Iris pigment epithelial cell (primary cell): ENCODE measurements at places on chromosomes 7 and 10.
A peak's percentile ranks its signal among the peaks of the same experiment; 100 is the strongest.

DNA sequence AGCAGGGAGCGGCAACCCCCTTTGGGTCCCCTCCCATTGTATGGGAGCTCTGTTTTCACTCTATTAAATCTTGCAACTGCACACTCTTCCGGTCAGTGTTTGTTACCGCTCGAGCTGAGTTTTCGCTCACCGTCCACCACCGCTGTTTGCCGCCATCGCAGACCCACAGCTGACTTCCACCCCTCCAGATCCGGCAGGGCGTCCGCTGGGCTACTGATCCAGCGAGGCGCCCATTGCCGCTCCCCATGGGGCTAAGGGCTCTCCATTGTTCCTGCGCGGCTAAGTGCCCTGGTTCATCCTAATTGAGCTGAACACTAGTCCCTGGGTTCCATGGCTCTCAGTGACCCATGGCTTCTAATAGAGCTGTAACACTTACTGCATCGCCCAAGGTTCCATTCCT, 115.6 kb upstream of the AUTS2 start:
- DNase-seq = no peak

DNA sequence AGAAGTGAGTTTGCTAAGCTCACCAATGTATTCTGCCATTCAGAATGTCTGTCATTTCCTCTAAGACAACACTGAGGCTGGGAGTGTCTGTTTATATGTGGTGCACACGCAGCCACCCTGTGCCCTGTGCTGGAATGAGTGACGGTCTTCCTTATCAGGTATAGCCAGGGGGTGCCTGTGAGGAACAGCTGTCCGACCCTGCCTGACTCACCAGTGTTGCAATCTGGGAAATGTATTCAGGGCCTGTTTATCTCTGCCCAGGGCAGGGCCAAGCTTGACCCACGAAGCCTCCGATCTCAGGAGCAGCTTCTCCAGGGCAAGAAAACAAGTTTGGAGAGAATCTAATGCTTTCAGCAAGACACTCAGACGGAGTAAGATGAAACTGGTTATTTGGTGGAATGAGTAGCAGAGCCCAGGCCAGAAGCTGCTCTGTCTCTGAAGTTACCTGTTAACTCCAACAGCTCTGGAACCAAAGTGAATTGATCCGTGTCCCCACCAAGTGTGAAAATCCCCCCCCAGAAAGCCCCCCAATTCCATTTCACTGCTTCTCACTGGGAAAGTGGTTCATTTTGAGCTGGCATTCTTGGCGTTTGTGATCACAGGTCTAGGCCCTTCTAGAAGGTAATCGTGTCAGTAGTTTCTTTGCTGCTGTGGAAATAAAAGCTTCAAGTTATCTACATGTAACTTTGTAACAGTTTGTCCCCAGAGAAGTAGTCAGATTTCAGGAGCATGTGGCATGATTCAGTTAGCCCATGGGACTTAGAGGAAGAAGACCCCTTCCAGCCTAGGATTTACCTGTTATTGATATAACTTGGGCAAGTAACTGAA, 6.1 kb upstream of the UBE2H start:
- peak; percentile 93 for DNase-seq

DNA sequence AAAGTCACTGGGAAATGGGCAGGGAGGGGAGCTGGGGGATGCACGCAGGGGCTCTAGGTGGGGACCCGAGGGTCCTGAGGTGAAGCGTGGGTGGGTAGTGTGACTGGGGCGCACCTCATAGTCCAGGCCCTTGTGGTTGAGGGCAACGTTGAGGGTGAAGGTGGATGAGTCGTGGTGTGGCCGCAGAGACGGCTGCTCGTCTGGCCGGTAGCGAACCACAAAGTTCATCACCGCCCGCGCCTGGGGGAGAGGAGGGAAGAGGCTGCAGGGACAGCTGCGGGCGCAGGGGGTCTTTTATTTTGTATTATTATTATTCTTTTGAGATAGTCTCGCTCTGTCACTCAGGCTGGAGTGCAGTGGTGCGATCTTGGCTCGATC, 5.8 kb upstream of the MOGAT3 start:
- no peak for DNase-seq

DNA sequence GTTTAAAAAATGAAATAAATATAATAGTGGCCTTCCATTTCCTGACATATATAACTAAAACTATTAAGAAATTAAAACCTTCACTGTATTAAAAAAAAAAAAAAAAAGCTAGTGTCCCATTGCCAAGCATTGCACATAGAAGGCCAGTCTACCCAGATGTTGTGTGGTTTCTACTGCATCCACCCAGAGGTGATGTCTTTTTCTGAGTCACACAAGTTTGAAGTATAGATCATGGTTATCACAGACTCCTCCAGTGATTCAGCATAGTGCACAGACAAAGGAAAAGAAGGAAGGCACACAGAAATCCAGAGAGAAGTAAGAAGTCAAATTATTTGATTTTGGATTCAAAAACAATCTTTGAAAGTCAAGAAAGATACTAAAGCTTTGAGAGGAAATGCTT, 429.0 kb downstream of the ETV1 start:
- DNase-seq = peak; percentile 3

GRCh38 chr7:121099572-121099971, 111.1 kb downstream of the CPED1 start:
- DNase-seq = no peak

GRCh38 chr10:105908701-105909100, 1255.8 kb downstream of the SORCS1 start:
- no peak for DNase-seq

- DNase-seq = no peak
Measured at GRCh38 chr7:88432301-88432700, 125.6 kb upstream of the STEAP4 start.

GRCh38 chr7:130123501-130123900, 53.2 kb downstream of the KLHDC10 start:
- no peak for DNase-seq

- DNase-seq = peak; percentile 94
Measured at GRCh38 chr7:101121991-101122932, 4.6 kb upstream of the SERPINE1 start.

DNA sequence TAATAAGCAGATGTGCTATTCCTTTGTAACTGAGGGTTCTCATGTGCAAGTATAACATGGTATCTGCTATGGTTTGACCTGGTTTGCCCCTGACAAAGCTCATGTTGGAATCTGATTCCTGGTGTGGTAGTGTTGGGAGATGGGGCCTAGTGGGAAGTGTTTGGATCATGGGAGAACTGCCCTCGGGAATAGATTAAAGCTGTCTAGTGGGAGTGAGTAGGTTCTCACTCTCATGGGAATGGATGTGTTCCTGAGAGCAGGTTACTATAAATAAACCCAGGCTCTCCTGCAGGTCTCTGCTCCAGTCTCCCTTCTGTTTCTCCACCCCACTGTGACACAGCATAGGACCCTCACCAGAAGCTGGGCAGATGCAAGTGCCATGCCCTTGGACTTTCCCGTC, 97.7 kb downstream of the ATE1 start:
- no peak for DNase-seq

GRCh38 chr7:4665661-4666060, 16.4 kb upstream of the FOXK1 start:
- DNase-seq = peak; percentile 97

DNA sequence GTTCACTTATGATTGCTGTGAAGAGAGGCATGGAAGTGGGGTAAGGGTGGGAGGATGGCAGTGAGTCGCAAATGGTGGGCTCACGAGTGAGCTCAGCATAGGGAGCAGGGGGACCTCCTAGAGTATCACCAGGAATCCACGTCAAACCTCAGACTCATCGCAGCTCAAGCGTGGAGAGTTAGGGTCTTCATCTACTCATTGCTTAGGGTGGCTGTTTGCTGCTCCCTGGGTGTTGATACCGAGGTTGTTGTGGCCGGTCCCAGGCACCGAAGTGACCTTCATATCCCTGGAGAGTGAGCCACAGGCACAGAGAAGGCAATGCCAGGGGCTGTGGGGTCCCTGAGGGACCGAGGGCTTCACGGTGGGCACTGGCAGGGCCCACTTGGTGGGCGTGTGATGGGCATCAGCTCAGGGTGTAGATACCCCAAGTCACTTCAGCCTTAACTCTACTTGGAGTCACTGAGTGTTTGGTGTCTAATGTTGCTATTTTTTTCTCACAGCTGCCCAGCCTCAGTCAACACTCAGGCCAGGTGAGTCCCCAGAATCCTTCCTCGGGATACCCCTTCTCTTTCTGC, 16.8 kb downstream of the DMBT1 start:
- DNase-seq = no peak

- no peak for DNase-seq
Measured at GRCh38 chr7:132095111-132095765, 481.0 kb downstream of the PLXNA4 start.

- no peak for DNase-seq
Measured at GRCh38 chr7:123929655-123930054, 4.6 kb downstream of the SPAM1 start.

DNA sequence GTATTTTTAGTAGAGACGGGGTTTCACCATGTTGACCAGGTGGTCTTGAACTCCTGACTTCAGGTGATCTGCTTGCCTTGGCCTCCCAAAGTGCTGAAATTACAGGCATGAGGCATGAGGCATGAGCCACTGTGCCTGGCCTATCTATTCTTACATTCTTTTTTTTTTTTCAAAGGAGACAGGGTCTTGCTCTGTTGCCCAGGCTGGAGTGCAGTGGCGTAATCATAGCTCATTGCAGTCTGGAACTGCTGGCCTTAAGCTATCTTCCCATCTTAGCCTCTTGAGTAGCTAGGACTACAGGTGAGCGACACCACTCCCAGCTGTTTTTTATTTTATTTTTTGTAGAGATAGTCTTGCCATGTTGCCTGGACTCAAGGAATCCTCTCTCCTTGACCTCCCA, 20.5 kb downstream of the RSBN1L start:
- no peak for DNase-seq

DNA sequence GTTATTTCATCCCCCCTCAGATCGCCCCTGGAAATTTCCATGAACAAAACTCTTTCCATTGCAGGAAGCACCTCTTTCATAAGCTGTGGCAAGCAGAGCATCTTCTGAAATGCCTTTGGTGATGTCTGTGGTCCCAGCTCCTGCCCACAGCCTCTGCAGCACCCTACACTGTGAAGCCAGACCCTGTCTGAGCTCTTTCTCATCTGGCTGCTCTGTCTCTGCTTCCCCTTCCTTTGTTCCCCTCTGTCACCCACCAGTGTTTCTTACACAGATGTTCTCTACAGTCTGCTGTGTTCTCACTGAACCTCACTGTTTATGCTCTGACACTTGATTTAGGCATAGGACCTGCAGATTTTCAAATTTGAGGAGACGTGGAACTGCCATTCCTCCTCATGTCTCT, 1.9 kb upstream of the TAS2R39 start:
- no peak for DNase-seq

GRCh38 chr7:33640741-33641140, 264.6 kb upstream of the BMPER start:
- DNase-seq = no peak

DNA sequence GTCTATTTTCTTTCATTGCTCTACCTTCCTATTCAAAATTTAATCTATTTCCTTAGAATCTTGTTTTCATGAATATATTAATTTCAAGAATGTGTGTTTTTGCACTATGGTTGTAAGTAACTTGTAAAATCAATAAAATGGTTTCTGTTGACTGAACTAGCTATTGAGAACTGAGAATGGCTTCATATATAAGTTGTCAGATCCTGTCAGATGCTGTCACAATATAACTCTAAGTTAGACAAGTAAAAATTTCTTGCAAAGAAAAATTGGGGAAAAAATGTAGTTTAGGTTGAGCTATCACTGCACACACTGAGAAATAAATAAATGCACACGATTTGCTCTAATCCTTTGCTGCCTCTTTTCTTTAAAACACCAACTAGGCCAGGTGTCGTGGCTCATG, 89.8 kb downstream of the RAB11FIP2 start:
- DNase-seq = no peak

- DNase-seq = no peak
Measured at GRCh38 chr7:56051053-56051338, 248 bp downstream of the PSPH start.

- no peak for DNase-seq
Measured at GRCh38 chr7:83861876-83862275, 212.9 kb upstream of the SEMA3E start.

DNA sequence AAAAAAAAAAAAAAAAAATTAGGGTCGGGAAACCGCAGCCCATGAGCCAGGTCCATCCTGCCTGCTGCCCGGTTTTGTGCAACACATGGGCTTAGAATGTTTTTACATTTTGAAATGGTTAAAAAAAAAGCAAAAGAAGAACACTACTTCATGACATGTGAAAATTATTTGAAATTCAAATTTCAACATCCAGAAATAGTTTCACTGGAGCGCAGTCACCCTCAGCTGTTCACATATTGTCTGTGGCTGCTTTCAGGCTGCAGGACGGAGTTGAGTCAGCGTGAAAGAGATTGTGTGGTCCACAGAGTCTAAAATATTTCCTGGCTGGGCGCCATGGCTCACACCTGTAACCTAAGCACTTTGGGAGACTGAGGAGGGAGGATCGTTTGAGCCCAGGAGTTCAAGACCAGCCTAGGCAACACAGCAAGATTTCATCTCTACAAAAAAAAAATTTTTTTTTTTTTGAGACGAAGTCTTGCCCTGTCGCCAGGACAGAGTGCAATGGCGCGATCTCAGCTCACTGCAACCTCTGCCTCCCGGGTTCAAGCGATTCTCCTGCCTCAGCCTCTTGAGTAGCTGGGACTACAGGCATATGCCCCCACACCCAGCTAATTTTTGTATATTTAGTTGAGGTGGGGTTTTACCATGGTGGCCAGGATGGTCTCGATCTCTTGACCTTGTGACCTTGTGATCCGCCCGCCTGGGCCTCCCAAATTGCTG, 63.9 kb upstream of the ECHDC3 start:
- no peak for DNase-seq

GRCh38 chr10:35554461-35555056, 50.6 kb upstream of the GJD4 start:
- DNase-seq = no peak

DNA sequence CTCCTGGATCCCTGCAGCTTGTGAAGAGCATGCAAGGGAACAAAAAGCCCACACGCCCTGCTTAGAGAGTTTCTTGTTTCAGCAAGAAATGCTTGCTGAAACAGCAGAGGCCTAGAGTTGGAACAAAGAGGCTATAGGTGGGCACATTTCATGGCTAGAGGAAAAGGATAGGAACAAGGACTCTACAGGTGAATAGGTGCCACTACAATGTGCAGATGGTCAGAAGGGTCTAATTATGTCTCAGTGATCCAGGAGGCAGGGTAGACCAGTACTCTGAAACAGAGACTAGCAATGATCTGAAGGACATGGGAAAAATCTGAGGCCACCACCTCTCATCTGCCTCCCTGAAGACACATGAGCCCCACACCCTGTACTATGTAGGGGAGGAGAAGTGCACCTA, 609.0 kb downstream of the REEP3 start:
- no peak for DNase-seq

- DNase-seq = no peak
Measured at GRCh38 chr10:51699145-51699474, 285 bp downstream of the CSTF2T start.

- DNase-seq = no peak
Measured at GRCh38 chr10:98316170-98316569, 48.2 kb upstream of the LOXL4 start.

- no peak for DNase-seq
Measured at GRCh38 chr7:28576656-28577055, 164.3 kb downstream of the CREB5 start.

GRCh38 chr10:44394696-44395381, 9.9 kb upstream of the CXCL12 start:
- DNase-seq = no peak

- no peak for DNase-seq
Measured at GRCh38 chr7:106032295-106032694, 69.2 kb downstream of the CDHR3 start.
